PC-9 (cell line): ENCODE measurements at places on chromosomes 13 and 19. TPM values are rescaled to one million over a fixed set of nuclear protein-coding genes. Genes with fewer than 3 reads are reported as not detected.

DNA sequence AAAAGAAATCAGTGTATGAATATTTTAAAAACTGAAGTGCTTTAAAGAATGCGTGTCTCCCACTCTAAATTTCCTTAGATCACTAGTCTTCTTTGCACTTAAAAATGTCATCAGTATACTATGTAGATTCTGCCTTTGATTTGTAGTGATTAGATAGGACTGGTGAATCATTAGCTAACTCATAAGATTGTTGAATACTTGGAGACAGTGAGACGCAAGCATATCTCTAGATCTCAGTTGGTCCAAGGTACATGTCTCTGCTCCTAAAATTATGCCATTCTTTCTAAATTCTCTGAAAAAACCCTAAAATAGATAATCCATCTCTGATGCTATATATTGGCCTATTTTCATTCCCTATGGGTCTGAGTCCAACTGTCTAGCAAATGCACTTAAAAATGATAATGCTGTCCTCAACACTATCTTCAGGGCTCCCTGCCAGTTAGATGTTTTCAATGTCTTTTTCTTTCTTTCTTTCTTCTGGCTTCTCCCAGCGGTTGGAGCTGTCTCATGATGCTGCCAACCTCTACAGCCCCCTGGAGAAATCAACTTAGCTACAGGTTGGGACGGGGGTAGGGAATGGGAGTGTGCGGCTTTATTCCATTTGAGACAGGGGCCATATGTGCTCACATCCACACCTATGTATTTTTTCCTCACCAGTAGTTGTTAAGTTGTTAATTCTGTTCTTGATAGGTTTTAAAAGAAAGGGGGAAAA is 301.0 kb downstream of the NDFIP2 start:
- DNase-seq = no peak

DNA sequence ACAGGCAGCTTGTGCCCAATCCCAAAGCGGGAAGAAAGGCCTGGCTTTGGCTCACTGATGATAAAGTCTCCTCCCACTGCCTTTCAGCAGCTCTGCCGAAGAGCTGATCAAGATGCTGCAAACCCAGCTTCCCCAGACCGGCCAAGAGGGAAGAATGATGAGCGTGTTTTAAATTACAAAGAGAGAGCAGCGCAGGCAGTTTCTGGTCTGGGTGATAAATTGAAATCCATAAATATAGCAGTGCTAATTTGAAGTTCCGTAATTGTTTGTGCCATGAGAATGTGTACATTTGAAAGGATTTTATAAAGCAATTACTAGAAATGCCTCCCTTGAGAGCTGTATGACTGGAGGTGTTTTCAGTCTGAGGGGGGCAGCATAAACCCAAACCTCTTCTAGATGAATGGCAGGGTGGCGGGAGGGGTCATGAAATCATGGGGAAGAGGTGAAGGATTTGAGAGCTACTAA is 171.8 kb downstream of the STK24 start:
- no peak for DNase-seq

GRCh38 chr13:112902669-112903068 is 66.3 kb upstream of the MCF2L start:
- DNase-seq = no peak

Gene ZNF613
- total RNA-seq = 4.8 and 5.6 TPM in 2 replicates

DNA sequence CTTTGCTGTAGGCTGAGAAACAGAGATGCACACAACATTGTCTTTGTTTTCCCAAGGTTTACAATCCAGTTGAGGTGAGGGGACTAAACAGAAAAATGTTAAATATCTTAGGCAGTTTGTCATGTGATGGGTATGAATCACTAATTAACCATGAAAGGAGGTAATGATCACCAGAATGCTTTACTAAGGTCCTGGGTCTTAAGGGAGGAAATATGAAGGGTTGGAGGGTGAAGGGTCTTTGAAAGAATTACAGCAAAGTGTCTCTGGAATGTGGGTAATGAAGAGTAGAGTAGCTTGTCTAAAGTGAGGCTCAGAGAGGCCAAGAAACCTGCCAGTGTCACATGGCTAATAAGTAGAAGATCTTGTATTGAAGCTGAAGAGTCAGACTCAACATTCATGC is 19.0 kb downstream of the BIVM start:
- no peak for DNase-seq

Gene KLK11
- 1.5 and 1.6 TPM in 2 replicates for total RNA-seq

- no peak for DNase-seq
These were observed 5.9 kb downstream of the RAB8A start for GRCh38 chr19:16117594-16118033.

Gene NXNL1
- not detected in 2 replicates for total RNA-seq

- DNase-seq = no peak
These were observed at the start of gene GNG14 for GRCh38 chr19:12687496-12688196. TSS of gene GNG14 (plus strand) at chr19:12687998. CDS start at chr19:12688049, 51 bp downstream.

Gene LILRB2
- total RNA-seq = not detected in 2 replicates

- no peak for DNase-seq
These were observed 200.2 kb upstream of the SOX1 start for GRCh38 chr13:111866731-111867245.

DNA sequence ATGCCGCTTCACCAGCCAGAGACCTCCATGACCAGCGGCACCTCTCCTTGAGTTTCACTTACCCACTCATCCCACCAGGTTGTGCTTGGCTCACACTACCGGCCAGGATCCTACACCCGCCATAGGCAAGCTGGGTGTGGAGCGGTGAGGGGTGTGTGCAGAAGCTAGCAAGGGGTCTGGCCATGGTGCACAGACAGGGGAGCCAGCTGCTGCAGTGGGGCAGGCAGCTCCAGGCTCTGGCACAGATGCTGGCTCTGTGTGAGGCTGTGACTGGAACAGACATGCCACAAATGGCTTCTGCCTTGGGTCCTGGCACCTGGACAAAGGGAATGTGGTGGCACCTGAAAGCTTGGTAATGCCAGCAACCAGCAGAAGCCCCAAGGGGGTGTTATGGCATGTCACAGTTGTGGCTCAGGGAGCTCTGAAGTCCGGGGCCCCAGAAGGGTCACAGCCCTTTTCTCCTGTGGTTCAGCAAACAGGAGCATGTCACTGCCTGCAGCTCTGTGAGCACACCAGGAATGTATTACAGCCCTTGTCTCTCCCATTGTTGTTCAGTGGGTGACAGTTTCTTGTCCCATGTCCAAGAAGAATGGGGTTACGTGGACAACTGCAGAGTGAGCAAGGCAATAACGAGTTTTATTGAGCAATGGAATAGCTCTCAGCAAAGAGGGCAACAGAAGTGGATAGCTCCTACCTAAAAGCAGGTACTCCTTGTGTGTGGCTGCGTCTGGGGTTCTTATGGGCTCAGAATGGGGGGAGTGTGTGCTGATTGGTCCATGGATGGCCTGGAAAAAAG is 2791.0 kb upstream of the PCDH20 start:
- no peak for DNase-seq

Gene OR7C1
- total RNA-seq = not detected in 2 replicates

Gene PLK5
- not detected in 2 replicates for total RNA-seq

- DNase-seq = no peak
These were observed 177.3 kb upstream of the SLC10A2 start for GRCh38 chr13:103243495-103243894.

Gene PPFIA3
- total RNA-seq = 8.3 and 10.1 TPM in 2 replicates

Gene MEIOSIN
- total RNA-seq = not detected in 2 replicates

GRCh38 chr19:28329429-28329828 is 883.5 kb downstream of the UQCRFS1 start:
- DNase-seq = no peak

DNA sequence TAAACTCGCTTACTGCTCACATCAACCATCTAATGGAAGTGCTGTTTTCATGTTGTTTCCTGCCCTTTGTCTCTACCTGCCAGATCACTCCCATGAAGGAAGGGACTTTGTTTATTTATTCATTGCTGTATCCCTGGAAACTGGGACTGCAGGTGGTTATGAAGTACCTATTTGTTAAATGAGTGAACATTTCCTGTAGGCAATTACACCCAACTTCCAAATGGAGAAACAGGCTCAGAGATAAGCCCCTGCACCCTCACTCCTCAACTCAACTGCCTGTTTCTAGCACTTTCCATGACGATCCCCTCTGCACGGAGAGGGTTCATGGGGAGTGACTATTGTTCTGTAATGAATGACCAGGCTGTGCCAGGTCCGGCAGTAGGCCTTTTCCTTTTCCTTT is 1.9 kb upstream of the SELENOW start:
- peak; percentile 28 for DNase-seq

DNA sequence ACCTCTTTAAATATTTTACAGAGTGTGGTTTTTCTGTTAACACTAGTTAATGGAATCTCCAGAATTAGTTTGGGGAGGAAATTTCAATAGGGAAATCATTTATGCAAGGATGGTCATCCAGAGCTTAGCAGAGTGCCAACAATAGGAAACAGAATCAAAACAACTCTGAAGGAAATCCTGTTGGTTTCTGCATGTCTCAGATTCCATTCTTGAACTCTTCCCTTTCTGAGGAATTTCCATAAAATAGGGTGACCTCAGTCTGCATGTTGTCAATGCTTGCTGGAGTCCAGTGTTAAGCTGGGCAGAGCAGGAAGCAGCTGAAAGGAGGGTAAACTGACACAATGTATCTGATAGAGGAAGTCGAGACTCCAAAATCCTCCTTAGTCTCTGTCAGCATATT is 16.9 kb downstream of the CBY2 start:
- DNase-seq = no peak

DNA sequence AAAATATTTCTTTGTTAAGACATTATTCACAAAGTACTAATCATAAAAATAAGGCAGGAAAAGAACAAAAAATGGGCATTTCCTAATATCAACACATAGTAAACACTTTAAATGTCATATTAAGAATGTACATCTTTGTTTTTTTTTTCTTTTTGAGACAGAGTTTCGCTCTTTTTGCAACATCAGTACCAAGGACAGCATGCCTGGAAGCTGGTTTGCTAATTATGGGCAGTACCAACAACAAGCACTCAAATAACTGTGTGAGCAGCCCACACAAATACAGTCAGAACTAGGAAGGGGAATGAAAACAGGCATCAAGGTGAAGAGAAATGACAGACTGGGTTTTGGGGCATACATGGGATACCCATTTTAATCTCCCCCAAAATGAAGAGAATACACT is 788.0 kb upstream of the SLITRK1 start:
- no peak for DNase-seq

GRCh38 chr13:39394796-39395678 is 208.0 kb downstream of the LHFPL6 start:
- no peak for DNase-seq

Gene ZNF415
- total RNA-seq = 9.6 and 12.9 TPM in 2 replicates

DNA sequence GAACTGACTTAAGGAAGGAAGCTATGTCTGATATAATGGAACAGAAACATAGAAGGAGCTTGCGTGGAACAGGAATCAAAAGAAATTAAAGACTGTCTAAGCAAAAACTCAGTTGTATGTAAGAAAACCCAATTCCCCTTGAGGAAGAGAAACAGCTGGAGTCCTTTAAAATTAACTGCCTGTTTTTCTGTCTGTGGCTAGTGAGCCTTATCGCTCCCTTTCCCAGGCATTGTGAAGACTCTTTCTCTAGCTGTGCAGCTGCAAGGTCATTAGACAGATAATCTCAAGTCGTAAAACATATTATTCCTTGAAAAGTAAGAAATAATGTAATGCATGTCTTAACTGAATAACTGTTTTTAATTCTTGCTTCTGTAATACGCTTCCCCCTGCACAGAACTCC is 39.7 kb upstream of the IGSF23 start:
- DNase-seq = no peak

Gene CNN1
- 0.44 TPM in 1 of 2 replicates, not detected in the other for total RNA-seq

DNA sequence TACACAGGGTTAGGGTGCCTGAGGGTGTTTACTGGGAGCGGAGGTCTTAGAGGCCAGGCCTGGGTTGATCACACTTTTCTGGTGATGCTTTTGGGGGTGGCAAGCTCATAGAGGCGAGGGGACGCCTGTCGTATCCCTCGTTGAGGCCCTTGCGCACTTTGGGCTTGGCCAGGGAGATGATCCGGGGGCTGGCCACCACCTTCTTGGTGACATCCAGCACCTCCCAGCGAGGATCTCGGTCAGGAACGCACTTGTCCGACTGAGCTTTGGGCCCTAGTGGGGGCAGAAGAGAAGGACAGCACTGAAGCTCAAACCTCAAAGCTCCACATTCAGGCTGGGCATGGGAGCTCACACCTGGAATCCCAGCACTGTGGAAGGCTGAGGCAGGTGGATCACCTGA is 17.6 kb upstream of the MIER2 start:
- no peak for DNase-seq

DNA sequence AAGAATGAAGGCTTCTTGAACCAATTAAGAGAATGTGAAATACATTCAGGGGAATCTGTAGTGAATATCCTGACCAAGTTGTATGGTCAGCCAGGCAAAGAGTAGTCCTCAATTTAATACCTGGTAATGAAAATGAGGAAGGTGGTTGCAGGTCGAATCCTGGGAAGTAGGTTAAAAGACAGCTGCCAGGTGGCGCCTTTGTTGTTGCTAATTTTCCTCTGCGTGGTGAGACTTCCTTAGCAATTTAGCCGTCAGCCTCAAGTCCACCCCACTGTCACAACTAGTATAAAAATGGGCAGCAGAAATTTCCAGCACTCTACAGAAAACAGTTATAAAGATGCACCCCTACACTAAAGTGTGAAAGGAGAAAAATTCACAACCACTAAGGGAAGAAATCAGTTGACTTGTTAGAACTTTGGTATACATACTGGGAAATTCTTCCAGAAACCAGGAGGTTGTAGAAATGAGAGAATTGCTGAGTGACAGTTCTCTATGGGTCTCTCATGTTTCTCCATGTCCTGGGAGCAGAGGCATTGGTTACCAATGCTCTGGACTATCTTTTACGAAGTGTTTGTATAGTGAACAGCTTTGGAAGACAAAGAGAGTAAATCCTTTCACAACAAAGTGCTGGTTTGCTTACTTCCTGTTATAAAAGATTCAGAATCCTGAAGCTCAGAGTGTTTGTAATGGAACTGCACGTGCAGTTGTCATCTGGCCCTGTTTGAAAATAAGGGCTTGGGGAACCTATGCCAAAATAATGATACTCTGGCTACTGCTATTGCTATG is 235.9 kb downstream of the NHLRC3 start:
- DNase-seq = peak; percentile 12

GRCh38 chr19:11418549-11419506 is at the start of gene RGL3:
TSS of gene RGL3 (minus strand) at chr19:11419314. CDS start at chr19:11419278, 36 bp downstream.
- peak; percentile 56 for DNase-seq

GRCh38 chr19:4966591-4966990 is 2.3 kb upstream of the KDM4B start:
- no peak for DNase-seq

- no peak for DNase-seq
These were observed 38.9 kb upstream of the IPO5 start for GRCh38 chr13:97914540-97914939.

DNA sequence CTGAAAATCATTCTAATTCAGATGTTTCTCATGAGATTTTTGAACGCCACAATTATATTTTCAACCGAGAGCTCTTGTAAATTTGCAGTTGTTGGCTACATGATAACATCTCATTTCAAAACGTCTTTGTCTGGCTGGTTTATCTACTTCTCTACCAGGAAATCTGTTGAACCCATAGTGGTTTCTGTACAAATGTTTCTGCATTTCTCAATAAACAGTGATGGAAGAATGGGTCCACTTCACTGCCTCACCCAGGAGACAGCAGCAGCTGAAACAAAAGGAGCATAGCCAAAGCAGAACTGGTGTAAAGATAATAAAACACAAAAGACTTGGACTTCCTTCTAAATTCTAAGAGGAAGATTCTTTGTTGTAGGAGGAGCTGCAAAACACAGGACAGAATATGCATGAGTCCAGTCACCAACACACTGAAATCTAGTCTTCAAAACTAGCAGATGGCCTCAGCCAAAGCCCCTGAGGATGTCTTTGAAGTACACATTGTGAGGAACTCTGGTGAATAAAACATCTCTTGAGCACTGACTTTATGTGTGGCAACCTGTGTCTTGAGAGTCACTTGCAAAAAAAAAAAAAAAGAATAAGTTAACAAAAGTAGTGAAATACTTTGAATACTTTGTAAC is 68.6 kb upstream of the FGF14 start:
- no peak for DNase-seq
